ENCODE measurements at places on chromosomes 11 and 22. TPM values are rescaled to one million over a fixed set of nuclear protein-coding genes. Genes with fewer than 3 reads are reported as not detected.

- no peak for DNase-seq
These were observed 28.9 kb downstream of the APOL1 start for GRCh38 chr22:36281781-36282327.

DNA sequence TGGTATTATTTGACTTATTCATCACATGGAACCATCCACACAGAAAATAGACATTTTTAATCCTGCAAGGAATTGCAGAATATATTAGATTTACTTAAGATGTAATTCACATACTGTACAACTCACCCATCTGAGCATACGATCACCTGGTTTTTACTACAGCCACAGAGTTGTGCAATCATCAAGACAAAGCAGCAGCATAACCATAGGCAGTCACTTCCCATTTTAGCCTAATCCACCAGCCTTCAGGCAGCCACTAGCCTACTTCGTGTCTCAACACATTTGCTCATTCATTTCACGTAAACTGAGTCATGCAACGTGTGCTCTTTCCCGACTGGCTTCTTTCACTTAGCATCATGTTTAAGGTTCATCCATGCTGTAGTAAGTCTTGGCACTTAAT lies 23.0 kb downstream of the PIWIL3 start:
- DNase-seq = no peak

- DNase-seq = no peak
These were observed 409.5 kb downstream of the NXPE2 start for GRCh38 chr11:115087791-115088190.

- no peak for DNase-seq
These were observed 162.8 kb downstream of the ARHGAP42 start for GRCh38 chr11:100849901-100850235.

GRCh38 chr11:117953024-117953671 lies 23.9 kb upstream of the TMPRSS13 start:
- no peak for DNase-seq

DNA sequence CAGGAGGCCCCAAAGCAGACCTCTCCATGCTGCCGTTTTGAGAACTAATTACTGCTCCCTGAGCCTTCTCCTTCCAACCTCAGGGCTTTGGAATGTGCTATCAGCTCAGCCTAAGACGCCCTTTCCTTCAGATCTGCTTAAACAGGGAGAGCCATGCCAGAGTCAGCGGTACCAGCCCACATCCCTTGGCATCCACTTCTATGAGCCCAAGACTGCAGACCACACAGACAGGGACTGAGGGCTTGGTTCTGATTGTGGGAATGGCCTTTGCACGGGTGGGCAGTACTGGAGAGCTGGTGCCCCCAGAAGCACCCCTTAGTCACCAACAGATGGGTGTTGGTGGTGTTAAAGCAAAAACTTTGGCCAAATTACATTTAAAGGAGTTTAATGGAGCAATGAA lies 146.5 kb downstream of the TTC17 start:
- DNase-seq = no peak

CARNS1 gene
- total RNA-seq = 3.3 TPM

MS4A1 gene
- not detected for total RNA-seq

OR51I1 gene
- total RNA-seq = 1.6 TPM
